ENCODE measurements at places on chromosomes 5 and 9.

DNA sequence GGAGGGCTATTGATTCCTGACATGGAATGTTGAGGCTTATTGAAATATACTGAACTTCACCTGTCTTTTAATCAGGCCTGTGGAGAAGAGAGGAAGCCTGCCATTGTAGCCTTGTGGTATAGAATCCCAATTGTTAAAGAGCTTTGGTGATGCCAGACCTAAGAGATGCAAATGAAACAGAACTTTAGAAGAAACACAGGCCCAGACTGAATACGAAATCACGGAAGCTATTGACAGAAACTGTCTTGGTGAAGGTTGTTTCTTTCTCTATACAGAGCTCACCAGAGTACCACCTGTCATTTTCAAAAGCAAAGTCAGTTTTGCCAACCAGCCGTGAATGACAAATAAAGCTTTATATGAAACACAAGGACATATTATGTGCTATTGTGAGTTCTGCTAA is 660.3 kb downstream of the ISL1 start:
- no peak for DNase-seq

DNA sequence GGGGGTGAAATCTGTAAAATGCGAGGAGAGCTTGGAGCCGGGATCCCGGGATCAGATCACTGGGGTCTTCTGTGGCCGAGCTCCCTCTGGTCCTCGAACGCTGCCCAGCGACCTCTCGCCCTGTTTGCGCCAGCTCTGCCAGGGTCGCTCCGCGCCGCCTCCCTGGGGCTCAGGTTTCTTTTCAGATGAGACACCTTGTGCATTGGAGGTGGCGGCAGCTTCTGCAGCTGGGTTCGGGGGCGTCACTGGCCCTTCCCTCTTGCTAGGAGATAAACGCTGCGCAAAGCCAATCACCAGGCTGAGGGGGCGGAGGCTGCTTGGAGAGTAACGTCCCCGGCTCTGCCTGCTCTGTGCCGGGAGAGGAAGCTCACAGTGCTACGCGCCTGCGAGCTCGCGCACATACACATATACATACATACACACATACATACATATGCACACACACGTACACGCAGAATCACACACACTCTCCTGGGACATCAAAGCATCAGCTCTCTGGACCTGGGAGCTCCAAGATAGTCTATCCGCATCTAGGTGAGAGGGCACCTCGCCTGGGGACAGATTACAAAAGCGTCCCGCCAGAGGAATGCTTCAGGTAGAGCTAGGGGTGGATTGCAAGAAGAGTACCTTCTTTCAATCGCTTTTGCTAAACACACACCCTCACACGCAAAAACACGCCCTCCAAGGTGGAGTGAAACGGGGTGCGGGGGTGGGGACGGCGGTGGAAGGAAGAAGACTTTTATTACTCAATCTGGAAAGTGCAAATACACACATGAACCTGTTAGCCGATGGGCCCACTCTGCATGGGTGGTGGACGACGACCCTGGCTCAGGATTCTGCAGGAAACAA is at the start of gene ST8SIA4:
TSS of gene ST8SIA4 (minus strand) at position 244 of the 849 bp plus-strand sequence. CDS start 327 bp downstream, outside the sequence.
- peak; percentile 28 for DNase-seq

DNA sequence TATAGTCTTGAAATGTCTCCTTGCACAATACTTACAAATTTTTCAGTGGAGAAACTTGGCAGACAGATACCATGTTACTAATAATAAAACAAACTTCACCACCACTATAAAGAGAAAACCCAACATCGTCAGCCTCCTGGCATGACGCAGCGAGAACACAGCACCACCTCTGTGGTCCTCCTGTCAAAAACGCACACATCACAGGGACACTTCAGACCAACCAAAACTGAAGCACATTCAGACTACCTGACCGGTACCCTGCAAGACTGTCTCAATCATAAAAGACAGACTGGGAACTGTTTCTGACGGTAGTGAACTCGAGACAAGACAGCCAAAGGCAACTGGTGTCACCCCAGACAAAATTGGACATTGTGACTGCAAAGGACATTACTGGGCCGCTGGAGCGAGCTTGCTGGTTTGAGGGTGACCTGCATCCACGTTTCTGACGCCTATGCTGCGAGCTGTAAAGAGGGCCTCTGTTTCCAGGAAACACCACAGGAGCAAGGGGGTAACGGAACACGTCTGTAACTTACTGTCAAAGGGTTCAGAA is 34.4 kb downstream of the NSUN2 start:
- DNase-seq = no peak

DNA sequence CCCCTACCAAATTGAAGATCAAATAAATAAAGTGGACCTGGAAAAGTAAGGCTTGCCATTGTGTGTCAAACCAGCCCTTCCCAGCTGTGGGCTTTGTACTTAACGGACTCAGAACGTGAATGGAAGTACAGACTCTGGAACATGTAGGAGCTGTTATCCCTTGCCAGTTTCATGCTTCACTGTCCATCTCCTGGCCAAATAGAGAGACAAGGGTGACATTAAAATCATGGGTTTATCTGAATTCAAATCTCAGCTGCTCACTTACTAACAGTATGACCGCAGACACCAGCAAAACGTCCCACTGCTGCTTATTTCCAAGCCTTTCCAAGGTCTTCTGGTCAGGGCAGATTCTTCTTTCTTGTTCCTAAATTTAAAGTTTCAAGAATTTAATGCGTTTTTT is 52.2 kb downstream of the EXOSC2 start:
- no peak for DNase-seq

GRCh38 chr9:115063058-115063845 is 54.7 kb downstream of the TNC start:
- no peak for DNase-seq

GRCh38 chr9:109717342-109717741 is 62.7 kb upstream of the PALM2AKAP2 start:
- no peak for DNase-seq

GRCh38 chr9:20873240-20873865 is 158.1 kb downstream of the HACD4 start:
- DNase-seq = no peak

DNA sequence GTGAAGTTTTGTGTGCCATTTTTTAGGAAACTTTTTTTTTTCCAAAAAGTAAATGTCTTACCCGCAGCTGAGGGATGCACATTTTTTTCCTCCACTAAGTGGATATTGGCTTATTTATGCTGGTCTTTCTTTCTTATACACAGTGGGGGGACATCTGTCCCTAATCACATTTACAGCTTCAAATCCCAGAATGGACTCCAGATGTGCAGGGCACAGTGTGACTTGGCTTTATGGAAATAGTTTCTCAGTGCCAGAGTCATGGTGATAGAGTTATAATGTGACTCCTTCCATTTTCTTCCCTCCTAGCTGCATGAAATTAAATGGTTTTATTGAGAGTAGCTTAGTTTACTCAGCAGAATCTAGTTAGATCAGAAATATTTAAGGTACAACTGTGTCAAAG is 66.5 kb downstream of the SV2C start:
- no peak for DNase-seq

DNA sequence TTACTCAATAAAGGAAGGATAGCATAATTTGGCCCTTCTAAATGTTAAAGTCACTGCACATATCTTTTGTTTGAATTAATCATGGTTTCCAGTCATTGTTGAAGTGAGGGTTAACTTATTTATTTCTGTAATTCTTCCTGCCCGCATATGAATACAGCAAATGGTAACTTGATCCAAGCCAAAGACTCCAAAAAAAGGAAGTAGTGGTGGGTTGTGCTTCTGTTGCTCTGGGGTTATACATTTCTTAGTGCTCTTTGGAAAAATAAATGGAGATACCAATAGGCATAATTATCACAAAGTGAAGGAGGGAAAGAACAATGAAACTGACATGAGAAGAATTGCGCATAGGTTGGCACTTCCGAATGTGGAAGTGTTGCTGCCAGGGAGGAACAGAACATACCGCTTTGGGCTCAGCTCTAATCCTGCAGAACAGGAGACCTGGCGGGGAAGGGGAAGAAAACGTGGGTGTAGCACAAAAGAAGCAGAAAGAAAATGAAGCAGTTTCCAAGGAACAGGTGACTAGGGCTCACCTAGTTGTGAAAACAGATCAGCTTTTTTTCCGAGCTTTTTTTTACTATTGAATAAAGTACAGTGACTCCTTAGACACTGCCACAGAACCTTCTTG is 69.7 kb upstream of the TAF11L2 start:
- no peak for DNase-seq

- no peak for DNase-seq
Measured at GRCh38 chr9:24118190-24118589, 292.1 kb upstream of the ELAVL2 start.

- no peak for DNase-seq
Measured at GRCh38 chr5:124000538-124000937, 488.6 kb downstream of the CSNK1G3 start.

DNA sequence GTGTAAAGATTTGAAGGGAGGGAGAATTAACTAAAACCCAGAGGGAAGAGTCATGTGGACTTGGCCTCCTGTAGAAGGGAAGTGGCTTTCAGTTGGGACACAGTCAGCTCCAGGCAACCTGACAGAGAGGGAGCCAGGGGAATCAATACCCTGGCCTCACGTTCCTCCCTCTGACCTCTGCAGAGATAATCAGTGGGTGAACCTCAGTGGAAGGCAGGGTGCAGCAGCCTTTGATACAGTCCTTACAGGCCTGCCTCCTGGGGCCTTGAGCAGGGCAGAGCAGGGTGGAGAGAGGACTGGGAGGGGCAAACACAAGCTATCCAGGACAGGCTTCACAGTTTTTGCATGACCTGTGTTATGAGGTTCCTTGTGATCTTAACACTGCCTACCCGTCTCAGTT is 61.9 kb upstream of the GPBP1 start:
- no peak for DNase-seq

DNA sequence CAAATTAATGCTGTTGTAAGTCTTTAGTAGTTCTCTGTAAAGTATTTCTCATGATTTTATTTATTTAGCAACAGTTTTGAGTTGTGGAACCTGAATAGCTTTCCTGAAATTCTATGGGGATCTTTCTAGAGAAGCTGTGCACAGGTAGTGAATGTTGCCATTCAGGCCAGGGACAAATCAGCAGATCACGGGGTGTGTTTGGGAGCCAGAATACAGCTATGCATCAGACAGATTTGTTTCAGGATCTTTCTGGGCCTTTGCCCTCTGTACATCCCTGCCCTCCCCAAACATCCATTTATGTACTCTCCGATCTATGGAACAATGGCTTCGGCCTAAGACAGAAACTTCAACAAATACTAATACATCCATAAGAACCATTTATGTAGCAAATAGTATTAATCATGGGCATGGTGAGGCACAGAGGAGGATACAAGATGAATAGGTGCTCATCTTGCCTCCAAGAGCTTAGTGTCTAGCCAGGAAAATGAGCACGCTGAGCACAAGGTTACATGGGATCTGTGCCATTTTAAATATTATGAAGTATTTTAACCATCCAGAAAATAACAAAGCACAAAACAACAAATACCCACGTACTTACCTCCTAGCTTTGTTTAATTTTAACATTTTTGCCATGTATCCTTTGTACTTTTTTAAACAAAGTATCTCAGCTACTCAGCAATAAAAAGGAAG is 13.1 kb downstream of the ARHGEF37 start:
- no peak for DNase-seq

DNA sequence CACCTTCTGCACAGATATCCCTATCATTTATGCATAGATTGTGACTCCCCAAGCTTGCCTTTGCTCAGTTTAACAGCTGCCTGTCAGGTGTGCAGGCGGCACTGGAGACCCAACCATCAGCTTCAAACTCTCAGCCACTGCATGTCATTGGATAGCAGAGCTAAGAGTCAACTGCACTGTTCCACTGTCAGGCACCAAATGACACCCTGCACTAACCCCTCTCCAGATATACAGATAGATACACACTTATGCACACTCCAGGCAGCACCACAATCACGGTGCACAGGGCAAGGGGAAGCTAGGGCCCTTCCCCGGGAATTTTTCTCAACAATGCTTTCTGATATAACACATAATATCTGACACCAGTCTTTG is 142.3 kb downstream of the BNC2 start:
- DNase-seq = no peak

GRCh38 chr5:37777432-37778130 is 62.3 kb downstream of the GDNF start:
- no peak for DNase-seq

DNA sequence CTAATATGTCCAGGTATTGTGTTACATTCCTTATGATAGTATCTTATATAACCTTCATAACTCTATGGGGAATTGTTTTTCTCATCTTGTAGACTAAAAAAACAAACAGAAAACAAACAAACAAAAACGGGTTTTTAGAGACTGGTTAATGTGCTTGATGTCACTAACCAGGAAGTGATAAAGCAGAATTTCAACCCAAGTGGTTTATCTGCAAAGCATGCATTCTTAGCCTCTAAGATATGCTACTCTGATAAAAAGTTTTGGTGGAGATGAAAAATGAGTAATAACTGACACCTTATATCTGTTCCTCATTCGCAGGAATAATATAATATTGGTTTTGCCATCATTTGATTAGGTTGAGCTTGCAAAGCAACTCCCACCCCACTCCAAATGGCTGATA is 53.4 kb downstream of the PUM3 start:
- no peak for DNase-seq

- no peak for DNase-seq
Measured at GRCh38 chr9:75788006-75788634, 102.4 kb upstream of the PCSK5 start.

- DNase-seq = no peak
Measured at GRCh38 chr5:132566657-132567056, 9.9 kb downstream of the RAD50 start.

GRCh38 chr5:176530983-176531901 is 6.0 kb downstream of the RNF44 start:
- peak; percentile 78 for DNase-seq

DNA sequence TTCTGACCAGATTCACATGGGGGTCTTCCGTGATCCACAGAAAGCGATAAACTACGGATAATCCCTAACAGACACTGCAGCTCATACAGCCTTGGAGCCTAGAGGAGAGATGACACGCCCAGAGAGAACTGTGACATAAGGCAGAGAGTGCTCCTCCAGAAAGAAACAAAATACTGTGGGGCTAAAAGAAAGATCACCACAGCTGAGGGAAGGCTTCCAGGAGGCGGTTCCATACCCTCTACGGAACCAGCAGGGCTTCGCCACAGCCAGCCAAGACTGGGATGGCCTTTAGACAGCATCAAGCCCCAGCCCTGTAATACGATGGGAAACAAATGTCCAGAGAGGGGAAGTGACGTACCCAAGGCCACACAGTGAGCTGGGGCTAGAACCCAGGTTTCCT is 19.3 kb downstream of the GPX3 start:
- DNase-seq = no peak
